ENCODE measurements at places on chromosomes 6 and 20. TPM values are rescaled to one million over a fixed set of nuclear protein-coding genes. Genes with fewer than 3 reads are reported as not detected.

Gene GABRR1
- not detected for total RNA-seq

Gene SSTR4
- total RNA-seq = not detected

Gene BNIP5
- total RNA-seq = not detected

Gene C20orf96
- 2.5 TPM for total RNA-seq

Gene C6orf58
- not detected for total RNA-seq

Gene GPR63
- total RNA-seq = 0.27 TPM

Gene EDN1
- 0.29 TPM for total RNA-seq

Gene HFE
- total RNA-seq = 4.4 TPM

Gene TAAR8
- not detected for total RNA-seq

Gene SLC35D3
- total RNA-seq = not detected

Gene OR2B6
- not detected for total RNA-seq

Gene PFDN6
- 61.0 TPM for total RNA-seq

Gene COL20A1
- 0.05 TPM for total RNA-seq

Gene SGK2
- total RNA-seq = 1.7 TPM

Gene RNF182
- total RNA-seq = 8.1 TPM

Gene LAMA5
- 90.5 TPM for total RNA-seq

Gene WFDC10A
- total RNA-seq = not detected

Gene MYT1
- not detected for total RNA-seq

Gene BMP6
- total RNA-seq = 0.10 TPM
